CD4-positive, alpha-beta T cell treated with Interleukin-12 subunit alpha and Interleukin-12 subunit beta, for 1 hour (primary cell): ENCODE measurements at places on chromosomes 12 and 14.

- no peak for DNase-seq
These were observed 12.3 kb downstream of the RNASE9 start for GRCh38 chr14:20548414-20549158.

GRCh38 chr14:92599811-92600210 is 86.2 kb downstream of the RIN3 start:
- DNase-seq, result no peak

GRCh38 chr14:92463141-92463540 is 50.4 kb upstream of the RIN3 start:
- DNase-seq, result no peak

DNA sequence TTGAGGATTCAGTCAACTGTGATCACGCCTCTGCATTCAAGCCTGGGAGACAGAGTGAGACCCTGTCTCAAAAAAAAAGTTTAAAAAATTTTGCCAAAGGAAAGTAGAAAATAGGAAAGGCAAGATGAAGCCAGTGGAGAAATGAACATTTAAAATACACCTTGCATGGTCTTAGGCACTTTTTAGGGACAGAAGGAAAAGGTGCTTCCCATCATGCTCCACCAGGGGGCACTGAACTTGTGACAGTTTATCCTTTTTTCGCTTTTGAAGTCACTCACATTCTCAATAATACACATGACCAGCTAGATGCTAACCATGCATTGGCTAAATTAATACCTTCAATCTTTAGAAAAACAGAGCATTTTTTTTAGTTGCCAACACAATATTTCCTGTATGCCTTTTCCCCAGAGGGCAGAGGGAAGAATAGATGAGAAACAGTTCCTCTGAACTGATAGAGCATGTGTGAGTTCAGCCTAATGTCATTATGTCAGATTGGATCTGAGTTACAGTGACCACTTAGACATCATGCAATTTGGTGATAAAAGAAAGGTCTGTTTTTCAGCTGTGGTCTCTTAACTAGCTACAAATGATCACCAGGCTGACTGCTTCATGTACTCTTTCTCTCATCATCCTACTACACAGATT is 221.8 kb upstream of the SSTR1 start:
- peak; percentile 68 for DNase-seq

DNA sequence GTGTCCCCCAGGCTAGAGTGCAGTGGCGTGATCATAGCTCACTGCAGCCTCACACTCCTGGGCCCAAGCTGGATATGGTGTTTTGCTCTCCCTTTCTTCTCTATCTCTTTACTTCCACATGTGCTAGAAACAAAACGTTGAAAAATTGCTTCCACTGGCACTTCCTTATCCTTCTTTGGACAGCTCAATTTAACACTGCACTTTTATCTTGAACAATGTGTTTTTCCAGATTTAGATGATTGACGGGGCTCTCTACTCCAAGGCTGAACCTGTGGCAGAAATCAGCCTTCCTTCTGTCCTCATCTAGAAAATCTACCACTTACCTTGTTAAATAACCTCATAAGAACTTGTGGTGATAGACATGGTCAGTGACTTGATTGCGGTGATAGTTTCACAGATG is 165.1 kb downstream of the DAD1 start:
- no peak for DNase-seq

DNA sequence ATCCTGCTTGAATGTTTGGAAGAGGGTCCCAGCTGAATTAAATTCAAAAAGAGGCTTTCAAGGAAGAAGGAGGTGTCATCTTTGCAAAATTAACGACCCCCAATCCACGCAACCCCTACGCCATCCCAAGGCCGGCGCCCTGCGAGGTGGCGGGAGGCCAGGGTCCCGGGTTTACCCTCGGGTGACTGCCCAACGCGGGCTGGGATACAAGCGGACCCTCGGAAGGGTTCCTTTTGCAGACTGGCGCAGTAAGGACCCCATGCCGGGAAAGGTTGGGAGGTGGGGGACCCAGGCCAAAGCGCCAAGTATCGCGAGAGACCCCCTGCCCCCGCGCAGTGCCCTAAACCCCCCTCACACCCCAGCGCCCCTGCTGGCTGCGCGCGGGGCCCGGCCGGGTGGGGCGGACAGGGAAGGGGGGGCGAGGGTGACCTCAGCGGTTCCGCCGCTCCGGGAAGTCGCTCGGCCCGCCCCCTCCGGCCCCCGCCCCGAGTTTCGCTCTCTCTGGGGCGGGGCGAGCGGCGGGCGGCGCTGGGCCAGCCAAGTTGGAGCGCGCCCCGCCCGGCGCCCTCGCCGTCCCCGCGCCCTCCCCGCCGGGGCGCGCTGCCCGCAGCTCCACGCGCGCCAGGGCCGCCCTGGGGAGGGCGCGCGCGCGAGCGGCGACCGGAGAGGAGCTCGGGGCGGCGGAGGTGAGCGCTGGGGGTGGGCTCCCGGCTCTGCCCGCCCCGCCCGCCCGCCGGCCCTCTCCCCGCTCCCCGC is 708 bp upstream of the ZBTB42 start:
- peak; percentile 90 for DNase-seq

DNA sequence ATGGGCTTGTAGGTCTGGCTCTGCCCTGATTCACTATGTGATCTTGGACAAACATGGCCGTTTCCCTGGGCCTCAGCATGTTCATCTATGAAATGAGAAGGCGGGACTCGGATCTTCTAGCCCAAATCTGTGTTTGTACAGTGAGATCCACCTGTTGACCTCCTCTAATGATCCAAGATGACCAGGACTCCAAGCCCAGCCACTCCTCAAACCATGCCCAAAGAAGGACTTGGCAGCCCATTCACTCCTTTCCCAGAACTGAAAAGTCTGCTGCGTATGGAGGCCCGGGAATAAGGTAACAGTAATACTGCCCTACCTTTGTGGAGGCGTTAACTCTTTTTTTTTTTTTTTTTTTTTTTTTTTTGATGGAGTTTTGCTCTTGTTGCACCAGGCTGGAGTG is 39.9 kb downstream of the APPL2 start:
- DNase-seq, result no peak

GRCh38 chr14:53772936-53773335 is 183.7 kb downstream of the BMP4 start:
- no peak for DNase-seq

DNA sequence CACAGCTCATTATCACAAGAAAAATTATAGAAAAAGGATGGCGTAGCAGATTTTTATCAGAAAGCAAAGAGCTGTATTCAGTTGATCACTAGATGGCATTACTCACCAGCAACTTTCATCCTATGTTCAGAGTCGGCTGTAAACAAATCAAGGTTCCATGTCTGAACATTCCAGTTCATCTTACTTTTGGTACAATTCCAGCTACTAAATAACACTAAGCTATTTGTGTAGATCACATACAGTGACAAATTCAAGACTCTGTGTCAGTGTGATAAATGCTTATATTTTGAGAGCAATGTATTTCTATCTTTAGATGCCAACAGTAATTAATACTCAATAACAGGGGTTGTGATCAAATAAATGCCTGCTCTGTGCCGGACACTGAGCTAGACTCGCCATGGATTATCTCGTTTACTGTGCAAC is 30.1 kb downstream of the NRDE2 start:
- DNase-seq, result peak; percentile 31

DNA sequence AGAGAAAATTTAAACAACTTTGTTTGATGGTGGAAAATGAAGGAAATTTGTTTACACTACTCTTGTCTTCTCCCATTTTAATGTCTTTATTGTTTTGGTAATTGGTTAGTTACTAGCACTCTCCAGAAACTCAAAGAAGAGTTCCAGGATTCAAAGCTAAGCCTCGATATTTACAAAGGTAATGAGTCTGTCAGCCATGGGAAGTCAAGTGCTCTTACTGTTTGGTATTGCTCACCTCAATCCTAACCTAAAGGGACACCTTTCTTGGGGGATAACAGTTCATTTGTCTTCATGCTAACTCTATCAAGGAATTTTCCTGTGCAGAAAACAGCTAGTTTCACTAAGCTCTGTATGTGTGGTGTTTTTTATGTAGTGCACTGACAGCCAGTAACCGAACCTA is 222.9 kb upstream of the LMO3 start:
- no peak for DNase-seq

DNA sequence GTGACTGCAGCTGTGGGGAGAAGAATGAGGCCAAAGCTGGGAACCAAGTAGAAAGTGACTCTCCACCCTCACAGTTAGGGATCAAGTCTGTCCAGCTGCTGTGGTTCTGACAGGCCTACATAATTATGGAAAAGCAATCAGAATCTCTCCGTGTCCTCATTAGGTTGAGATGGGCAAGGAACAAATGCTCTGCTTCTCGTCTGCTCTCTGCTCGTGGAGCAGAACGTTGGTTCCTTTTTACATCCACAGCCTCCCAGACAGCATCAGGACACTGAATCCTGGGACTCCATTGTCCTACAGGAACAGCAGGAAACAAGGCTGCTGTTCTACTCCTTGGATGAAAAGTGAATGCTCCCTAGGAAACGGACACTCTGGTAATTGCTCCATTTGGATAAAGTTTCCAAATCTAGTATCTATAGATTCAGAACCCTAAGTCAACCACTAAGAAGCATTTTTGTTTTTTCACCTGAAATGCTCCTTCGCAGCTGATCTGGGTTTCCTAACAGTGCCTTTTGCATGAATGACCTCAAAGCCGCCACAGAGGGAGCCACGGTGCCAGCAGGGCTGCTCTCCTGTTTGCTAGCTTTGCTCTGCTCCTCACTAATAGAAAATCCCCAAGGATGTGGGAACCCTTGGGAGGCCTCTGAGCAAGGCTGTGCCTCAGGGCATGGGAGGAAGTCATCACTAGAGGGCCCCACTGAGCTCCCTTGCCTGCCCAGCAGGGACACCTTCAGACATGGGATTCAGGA is 102.0 kb downstream of the EGLN3 start:
- DNase-seq, result peak; percentile 5

GRCh38 chr12:28582672-28583376 is 392.6 kb downstream of the CCDC91 start:
- DNase-seq, result no peak

DNA sequence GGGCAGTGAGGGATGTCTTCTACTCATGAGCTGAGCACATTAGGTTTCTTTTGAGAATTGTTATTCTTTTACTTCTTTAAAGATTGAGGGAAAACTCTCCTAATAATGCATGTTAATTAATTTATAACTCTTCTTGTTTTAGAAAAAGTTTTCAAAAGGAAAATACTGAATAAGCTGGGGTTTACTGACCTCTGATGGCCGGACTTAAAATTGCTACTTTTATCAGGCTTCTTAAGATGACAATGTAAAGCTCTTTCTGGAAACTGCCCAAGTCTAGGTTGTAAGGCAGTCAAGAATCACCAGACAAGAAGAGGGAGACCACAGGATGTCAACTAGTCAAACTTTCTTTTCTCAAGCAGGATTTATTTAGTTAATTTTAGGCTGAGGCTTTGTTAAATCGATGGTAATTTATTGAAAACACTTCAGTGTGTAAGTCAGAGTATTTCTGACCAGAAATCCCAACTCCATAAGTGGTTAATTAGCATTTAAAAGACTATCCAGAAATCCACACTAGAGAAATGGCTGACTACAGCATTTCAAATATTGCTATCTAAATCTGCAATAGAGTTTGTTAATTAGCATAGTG is 82.1 kb downstream of the AVPR1A start:
- DNase-seq, result no peak

- no peak for DNase-seq
These were observed 21.0 kb upstream of the TUNAR start for GRCh38 chr14:95855606-95856005.

DNA sequence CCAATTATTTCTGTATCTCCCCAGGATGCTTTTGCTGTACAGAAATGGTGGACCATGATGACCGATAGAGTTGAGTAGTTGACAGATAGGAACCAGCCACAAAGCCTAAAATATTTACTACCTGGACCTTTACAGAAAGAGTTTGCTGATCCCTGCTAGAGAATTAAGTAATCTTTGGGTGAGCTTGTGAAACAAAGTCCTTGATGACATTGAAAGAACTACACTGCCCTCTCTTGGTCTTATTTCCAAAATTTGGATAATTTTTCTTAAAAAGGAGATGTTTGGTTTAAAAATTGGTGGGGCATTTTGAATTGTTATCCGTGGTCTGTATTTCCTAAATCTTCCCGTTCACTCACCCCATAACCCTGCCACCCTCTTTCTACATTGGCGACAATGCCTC is 13.7 kb upstream of the TCTN1 start:
- peak; percentile 67 for DNase-seq

DNA sequence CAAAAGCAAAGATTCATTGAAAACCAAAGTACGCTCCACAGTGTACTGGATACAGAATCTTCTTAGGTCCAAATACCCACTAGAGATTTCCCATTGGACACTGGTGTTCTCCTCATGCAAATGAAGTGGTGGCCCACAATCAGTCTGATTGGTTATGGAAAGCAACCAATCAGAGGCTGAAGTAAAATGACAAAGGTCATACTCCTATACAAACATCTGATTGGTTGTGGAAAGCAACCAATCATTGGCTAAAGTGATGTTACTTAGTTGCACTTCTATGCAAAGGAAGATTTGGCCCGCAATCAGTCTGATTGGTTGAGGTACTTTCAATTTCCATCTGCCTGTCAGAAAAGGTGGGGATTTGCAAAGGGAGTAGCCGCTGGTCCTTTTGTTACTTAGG is 1.3 kb upstream of the WASHC3 start:
- no peak for DNase-seq

- DNase-seq, result no peak
These were observed 25.9 kb downstream of the SUDS3 start for GRCh38 chr12:118402251-118402650.

GRCh38 chr14:106694638-106695393 is 1168.4 kb downstream of the TMEM121 start:
- DNase-seq, result peak; percentile 68
